ENCODE measurements at places on chromosomes 2 and 18.
A peak's percentile ranks its signal among the peaks of the same experiment; 100 is the strongest.

DNA sequence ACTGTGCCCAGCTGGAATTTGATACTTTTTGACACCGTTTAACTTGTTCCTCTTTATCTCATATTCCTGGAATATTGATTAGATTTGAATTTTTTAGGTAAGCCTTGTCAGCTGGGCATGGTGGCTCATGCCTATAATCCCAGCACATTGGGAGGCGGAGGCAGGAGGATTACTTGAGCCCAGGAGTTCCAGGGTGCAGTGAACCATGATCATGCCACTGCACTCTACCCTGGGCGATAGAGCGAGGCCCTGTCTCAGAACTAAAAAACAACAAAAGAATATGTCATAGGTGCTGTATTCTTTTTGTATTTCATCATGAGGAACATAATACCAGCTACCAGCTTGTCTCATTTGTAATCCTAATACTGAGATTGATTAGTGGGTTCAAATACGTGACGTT, 90.3 kb downstream of the ZNF532 start:
- no peak for DNase-seq

DNA sequence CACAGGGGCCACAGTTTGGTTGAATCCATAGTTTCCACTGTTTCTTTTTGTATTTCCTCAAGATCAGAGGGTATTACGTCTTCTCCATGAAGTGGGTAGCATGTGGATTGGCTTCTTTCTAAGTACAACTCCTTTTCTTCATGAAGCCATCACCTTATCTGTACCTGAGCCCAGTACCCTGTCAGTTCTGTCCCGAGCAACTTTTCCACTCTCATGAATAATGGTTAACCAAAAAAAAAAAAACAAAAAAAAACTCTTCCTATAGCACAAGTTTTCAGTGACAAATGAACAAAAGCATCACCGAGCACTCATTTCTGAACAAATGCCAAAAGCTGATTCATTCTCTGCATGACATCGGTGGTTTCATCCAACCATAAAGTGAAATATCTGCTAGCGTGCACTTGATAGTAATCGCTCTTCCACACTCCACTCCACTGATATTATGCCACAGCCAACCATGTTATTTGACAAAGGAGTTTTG, 53.0 kb upstream of the CCDC150 start:
- DNase-seq = peak; percentile 69

DNA sequence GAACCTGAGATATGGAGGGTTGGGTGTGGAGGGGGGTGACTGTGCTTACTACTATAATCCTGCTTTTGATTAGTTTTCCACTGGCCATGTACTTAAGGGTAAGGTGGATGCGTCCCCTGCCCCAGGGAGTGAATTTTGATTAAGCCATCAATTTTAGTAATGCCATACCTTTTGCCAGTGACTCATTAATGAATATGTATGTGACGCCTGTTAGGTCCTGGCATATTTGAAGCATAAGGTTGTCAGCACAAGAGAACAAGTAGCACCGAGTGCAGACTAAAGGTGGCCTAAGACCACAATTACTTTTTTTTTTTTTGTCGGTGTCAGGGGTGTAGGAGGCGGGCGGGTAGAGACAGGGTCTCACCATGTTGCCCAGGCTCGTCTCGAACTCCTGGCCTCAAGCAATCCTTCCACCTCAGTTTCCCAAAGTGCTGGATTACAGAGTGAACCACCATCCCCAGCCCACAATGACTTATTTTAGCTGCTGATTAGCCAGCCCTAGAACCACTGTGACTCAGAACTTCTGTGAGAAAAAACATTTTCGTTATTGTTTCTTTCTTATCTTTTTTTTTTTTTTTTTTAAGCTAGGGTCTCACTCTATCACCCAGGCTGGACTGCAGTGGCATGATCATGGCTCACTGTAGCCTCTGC, 7.0 kb downstream of the TANC1 start:
- no peak for DNase-seq

- DNase-seq = peak; percentile 48
Measured at GRCh38 chr2:121099329-121100290, 185.4 kb downstream of the TFCP2L1 start.

DNA sequence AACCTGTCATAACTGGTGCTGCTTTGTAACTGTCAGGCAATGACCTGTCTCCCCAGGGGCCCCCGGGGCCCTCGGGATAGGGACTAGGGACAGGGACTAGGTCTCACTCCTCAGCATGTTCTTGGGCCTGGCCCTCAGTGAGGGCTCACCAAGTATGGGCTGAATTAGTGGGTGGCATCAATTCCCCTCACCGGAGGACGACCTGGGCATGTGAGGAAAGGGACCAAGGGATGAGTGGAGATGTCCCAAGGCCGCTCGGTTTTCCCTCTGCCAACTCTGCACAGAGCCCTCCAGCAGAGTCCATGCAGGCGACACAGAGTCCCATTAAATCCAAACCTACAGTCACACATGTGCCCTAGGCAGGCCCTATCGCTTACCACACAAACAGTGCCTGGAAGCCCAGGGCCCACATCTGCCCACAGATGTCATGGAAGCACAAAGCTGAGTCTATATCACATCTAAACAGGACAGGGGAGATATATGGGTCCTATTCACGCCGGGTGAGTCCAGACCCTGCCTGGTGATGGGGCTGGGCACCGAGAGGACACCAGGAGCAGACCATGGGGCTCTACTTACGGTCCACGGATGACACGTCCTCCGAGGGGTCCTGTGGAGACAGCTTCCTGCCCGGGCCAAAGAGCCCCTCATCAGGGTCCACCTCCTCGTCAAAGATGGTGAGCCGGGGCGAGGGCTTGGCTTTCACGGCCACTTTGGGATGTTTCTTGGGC, 26.6 kb downstream of the HS1BP3 start:
- DNase-seq = no peak

DNA sequence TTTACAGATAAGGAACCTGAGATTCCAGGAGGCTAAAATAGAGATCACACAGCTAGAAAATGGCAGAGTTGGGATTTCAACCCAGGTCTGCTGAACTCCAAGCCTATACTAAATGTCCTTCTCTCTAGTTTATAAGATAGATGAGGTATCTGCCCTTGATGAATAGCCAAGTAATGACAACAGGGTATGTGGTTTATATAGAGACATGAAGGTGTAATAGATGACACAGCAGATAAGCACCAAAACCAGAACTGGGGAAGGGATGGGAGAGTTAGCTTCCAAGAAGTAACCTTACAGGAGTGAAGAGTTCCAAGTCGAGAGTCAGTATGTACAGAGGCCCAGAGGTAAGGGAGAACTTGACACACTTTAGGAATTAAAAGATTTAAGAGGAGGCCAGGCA, 104.7 kb upstream of the UBXN4 start:
- no peak for DNase-seq

DNA sequence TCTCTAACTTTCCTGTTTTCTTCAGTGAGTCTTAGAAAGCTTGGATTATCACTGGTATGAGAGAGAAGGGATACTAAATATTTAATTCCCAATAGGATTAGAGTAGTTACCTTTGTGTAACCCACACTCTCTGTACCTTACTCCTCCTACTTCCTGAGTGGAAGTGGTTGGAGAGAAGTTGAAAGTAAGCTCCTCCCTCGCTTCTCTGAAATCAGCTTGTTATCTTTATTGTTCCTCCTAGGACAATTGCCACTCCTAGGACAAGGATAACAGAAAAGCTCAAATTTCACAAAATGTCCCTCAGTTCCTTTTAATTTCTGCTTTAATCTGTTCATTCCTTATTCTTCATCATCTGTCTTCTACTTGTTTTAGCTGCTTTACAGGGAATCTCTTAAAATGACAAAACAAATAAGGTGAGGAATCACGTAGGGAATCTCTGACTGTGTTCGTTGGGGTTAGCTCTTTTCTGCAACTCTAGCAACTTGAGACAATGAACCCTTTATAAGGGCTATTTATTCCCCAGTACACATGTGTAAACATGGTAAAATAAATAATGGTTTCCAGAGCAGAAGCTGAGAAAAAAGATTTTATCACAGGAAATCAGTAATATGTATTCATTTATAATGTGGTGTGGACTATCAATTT, 8.6 kb downstream of the ITPRID2 start:
- no peak for DNase-seq

- no peak for DNase-seq
Measured at GRCh38 chr2:60552851-60553494, 481 bp downstream of the BCL11A start.

DNA sequence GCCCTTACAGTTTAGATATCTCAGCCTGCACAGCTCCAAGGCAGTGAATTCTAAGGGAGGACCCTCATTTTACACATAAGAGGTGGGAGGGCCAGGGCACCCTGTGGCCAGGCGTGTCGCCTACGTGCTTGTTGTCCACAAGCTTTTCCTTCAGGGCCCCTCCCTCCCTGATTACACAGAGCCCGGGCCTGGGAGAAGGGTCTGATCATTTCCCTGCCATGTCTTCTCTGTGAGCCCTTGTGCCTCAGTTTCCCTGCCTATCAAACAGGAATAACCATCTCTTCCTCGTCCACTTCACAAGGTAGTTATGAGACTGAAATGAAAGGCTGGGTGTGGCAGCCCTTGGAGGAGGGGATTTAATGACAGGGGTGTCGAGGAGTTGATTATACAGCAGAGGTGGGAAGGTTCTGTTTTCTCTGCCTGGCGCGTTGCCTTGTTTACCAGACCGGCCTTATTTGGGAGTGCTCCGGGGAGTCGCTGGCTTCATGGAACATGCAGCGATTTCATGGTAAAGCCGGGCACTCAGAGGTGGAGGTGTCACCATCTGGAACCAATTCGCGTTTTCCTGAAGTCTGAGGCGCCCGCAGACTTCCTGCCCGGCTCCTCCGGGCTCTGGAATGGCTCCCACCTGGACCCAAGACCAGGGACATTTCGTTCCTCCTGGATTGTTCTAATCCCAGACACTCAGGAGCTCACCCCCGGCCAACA, 208.9 kb downstream of the KLHL29 start:
- DNase-seq = no peak

- no peak for DNase-seq
Measured at GRCh38 chr2:217920879-217921603, 81.8 kb downstream of the TNS1 start.

GRCh38 chr2:239854596-239854995, 170.5 kb downstream of the NDUFA10 start:
- DNase-seq = no peak

DNA sequence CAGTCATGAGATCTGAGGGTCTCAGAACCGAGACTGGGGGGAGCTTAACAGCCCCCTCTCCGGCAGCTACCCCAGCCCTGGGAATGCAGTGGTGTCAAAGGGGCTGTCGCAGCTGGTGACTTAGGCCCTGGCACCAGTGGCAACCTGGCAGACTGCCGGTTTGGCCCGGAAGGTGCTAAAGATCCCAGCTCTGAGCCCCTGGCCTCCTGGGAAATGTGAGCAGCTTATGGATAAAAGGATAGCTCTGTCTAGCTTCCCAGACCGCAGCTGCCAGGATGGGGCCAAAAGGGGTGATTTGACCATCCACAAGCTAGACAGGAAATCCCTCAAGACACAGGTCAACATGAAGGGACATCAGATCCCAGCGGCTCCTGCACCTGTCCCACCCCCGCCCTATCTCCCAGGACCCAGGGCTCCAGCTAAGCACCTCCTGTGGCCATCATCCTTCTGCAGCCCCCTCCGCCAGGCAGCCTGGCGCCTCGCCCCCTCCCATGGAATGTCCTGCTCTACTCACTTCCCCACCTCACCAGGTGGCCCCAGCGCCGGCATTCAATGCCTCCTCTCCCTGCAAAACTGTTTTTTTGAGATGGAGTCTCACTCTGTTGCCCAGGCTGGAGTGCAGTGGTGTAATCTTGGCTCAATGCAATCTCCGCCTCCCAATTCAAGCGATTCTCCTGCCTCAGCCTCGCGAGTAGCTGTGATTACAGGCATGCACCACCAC, 33.2 kb upstream of the EFHD1 start:
- no peak for DNase-seq

DNA sequence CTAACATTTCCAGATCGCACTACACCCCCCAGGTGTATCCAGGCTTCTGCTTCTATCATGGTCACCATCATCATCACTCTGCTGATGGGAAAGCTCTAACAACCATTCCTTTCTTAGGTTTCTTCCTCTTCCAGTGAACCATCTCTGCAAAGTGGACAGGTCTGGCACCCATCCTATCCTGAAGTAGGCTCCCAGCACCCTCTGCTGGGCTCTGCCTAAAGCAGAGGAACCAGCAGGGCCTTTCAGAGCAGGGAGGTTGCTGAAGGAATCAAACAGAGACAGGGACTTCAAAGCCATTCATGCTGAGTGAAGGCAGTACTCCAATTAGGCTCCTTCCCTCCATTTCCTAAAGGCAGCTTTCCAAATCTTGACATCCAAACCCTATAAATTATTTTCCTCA, 27.2 kb upstream of the SATB2 start:
- no peak for DNase-seq

DNA sequence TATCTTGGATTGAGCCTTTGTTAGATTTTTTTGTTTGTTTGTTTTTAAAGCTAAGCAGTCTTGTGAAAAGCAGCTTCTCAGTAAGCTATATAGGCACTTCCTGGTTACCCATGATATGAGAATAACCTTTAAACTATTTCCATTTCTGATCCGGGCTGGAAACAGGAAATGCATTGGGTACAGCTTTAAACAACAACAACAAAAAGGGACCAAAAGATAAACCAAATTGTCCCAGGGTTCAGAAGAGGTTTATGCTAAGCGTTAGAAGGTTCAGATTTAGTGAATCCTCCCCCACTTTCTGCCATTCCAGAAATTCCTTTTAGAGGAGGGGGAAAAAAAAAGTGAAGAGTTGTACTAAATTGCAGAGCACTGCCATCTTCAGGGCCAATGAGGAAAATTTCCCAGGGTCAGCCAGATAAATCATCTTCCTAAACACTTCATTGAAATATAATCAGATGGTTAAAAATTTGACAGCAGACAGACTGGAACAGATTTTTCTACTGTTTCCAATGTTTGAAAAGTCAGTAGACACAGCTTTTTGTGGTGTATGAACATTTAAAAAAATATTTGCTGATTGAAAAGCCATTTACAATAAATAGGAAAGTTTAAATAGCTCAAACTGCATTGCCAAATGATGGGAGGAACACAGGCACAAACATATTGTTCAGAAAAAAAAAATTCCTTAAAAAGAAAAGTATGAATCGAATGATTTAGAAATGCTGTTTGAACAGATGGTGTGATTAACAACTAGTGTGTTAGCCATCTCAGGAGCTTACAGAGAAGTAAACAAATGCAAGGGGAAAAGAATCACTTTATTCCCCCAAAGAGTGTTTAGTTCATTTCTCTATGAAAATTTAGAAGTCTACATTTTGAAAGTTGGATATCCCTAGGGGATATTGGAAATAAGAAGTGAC, 189.9 kb upstream of the TANK start:
- peak; percentile 72 for DNase-seq

DNA sequence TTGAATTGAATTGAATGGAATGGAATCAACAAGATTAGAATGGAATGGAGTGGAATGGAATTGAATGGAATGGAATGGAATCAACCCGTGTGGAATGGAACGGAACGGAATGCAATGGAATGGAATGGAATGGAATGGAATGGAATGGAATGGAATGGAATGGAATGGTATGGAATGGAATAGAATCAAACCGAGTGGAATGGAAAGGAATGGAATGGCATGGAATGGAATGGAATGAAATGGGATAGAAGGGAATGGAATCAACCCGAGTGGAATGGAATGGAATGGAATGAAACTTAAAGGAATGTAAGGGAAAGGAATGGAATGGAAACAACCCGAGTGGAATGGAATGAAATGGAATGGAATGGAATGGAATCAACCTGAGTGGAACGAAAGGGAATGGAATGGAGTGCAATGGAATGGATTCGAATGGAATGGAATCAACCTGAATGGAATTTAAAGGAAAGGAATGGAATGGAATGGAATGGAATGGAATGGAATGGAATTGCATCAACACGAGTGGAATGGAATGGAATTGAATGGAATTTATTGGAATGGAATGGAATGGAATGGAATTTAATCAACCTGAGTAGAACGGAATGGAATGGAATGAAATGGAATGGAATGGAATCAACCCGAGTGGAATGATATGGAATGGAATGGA, 1146.6 kb downstream of the RPIA start:
- no peak for DNase-seq

Data from AG20443 (cell line).